ENCODE measurements at places on chromosomes 2 and 18.

DNA sequence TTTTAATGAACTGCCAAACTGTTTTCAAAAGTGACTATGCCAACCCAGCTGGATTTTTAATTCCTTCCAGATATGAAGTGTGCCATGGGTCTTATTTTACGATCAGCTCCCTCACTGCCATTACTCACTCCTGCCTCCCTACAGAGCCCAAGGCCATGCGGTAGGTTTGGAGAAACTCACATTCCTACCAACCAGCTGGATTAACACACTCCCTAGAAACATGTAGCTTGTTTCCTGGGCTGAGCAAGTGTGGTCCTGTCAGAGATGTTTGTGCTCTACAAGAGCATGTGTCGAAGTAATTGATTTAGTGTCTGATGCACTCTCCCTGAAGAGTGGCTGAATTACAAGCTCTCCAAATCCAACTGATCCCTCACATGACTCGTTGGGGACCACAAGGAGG is 82.5 kb downstream of the SPP2 start:
- DNase-seq = peak; percentile 60

GRCh38 chr18:4207383-4207985 is 247.6 kb downstream of the DLGAP1 start:
- no peak for DNase-seq

DNA sequence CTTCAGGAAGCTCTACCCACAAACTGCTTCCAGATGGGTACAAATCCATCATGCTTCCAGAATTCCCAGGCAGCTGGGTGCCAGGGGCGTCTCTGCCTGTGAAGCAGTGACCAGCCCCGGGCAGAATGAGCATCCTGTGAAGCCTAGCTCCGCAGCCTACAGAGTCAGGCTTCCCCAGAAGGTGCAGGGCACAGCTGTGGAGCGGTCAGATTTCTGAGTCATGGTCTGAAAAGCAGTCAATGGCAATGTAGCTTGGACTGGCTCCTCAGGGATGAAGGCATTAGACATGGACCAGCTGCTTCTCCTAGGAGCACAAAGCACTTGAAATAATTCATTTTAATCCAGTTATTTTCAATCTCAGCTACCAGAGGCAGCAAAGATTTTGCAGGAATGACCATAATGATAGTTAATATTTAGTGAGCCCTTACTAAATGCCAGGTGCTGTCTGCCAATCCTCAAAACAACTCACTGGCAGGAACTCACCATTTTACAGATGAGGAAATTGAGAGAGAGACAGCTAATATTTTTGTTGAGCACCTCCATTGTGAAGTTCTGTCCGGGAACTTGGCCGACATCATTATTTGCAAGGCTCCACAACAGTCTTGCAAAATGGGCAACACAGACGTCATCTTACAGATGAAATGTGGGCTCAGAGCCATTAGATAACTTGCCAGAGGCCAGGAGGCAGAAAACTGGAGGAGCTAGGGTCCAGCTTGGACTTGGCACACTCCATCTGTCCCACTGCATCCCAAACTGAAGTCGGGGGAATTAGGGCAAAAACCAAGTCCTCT is 31.7 kb downstream of the ACMSD start:
- DNase-seq = no peak

GRCh38 chr2:164302786-164303185 is 318.5 kb downstream of the GRB14 start:
- no peak for DNase-seq

DNA sequence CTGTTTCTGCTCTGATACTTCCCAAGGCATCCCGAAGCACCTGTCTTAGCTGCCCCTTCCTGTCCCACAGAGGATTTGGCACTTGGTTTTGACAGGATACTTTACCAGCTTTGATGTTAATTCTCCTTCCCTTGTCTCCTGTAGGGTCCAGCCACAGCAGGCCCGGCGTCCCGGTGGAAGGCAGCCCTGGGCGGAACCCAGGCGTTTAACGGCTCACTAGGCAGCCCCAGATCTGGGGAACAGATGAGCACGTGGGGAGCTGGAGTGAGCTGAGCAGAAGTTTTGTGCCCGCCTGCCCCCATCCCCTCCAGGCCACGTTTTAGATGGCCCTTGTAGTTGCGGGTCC is 11.4 kb downstream of the ANKRD23 start:
- no peak for DNase-seq

GRCh38 chr18:54035927-54036326 is 188.5 kb downstream of the MBD2 start:
- no peak for DNase-seq
